Right ventricle myocardium superior (tissue), 1 donor: ENCODE measurements at places on chromosomes 12 and 14. TPM values are rescaled to one million over a fixed set of nuclear protein-coding genes. Genes with fewer than 3 reads are reported as not detected.

DNA sequence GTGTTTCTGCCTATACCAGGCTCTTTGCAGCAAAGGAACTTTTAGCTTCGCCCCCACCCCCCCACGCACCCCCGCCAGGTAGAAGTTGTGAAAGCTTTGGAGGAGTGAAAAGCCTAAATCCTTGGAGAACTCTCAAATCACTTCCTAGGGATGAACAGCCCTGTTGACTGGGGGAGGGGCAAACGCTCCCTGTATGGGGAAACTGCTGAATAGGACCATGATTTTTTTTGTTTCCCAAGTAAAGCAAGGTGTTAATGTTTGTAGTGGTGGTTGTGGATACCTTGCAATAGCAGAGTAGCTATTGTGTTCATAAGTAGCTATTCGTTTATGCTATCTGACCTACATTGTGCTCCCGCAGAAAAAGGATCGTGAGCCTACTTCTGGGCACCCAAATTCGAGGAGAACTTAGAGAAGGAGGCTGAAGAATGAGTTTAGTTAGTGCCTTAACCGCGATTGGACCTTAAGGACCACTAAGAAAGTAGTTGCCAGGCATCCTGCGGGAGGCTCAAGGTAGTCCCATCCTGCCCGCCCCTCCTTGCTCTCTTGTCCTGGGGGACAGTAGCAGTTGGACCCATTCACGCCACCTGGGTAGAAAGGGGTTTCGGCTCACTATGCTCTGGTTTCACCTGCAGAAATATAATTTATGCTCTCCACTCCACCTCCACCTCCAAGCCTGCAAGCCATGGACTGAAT is 901 bp upstream of the NFKBIA start:
- peak; percentile 57 for DNase-seq

GRCh38 chr12:67048371-67048770 is 220.8 kb upstream of the CAND1 start:
- DNase-seq = no peak

- no peak for DNase-seq
Measured at GRCh38 chr12:113480336-113480971, 8.8 kb upstream of the LHX5 start.

DNA sequence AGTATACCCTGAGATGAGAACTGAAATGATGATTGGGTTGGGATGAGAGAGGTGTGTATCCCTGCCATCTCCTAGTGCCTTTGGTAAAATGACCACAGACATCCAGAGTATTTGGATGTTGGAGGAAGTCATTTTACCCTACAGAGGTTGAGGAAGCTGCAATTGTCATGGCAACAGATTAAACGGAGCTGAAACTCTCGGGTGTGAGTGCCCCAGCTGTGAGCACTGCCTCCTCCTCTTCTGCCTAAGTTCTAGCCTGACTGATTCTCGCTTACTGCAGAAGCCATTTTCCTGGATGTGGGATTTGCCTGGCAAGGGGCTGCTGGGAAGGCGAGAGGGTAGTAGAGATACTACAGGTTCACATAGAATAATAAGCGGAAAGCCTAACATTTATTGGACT is 10.3 kb upstream of the PPP4R4 start:
- DNase-seq = no peak

Gene ADAMTS20
- total RNA-seq = not detected

Gene RIN3
- 11.0 TPM for total RNA-seq

Gene HCAR1
- 0.11 TPM for total RNA-seq

Gene TSPAN19
- total RNA-seq = 0.27 TPM

Gene BBS10
- total RNA-seq = 8.0 TPM

Gene KRT72
- not detected for total RNA-seq
